Esophagus squamous epithelium (tissue), 5 donors: ENCODE measurements at places on chromosomes 3 and 15.

GRCh38 chr3:138135146-138135832 lies 3.1 kb upstream of the A4GNT start:
- DNase-seq, result no peak

DNA sequence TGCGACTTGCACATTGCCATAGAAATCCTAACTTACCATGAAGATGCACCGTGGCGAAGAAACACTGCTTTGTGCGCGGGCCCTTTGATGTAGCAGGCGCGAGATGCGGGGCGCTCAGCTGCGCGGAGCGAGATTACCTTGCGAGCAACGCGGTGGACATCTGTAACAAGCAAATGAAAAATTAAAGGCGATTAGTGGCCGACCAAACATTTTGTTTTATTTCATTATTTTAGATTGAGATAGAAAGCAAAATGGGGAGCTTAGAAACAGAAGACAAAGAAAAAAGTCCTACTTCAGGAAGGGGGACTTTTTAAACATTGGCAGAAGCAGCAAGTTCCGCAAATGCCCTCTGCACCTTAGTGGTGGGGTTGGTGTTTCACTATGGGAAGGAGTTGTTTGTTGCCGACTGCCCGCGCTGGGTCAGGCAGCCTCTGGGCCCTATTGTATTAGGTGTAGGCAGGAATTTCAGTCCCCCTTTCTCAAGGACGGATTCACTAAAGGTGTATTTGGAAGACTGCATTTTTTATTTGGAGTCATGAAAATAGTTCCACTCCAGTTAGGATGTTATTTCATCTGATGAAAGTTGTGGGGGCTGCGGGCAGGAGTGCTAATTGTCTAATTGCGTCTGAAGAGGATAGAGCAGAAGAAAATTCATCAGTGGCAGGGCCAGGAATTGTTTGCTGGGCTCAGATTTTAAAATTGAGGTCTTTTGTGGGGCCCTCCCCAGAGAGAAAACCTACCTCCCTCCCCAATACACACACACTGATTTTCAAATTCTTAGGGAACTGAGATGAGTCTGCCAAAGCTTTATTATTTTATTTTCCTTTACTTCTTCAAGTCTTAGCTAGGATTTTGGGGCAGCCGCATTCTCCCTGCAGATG lies 17.4 kb downstream of the ZIC4 start:
- DNase-seq, result no peak

- no peak for DNase-seq
Observed at GRCh38 chr15:87757084-87757483, 499.5 kb downstream of the NTRK3 start.

- no peak for DNase-seq
Observed at GRCh38 chr3:36677331-36678007, 86.9 kb downstream of the DCLK3 start.

DNA sequence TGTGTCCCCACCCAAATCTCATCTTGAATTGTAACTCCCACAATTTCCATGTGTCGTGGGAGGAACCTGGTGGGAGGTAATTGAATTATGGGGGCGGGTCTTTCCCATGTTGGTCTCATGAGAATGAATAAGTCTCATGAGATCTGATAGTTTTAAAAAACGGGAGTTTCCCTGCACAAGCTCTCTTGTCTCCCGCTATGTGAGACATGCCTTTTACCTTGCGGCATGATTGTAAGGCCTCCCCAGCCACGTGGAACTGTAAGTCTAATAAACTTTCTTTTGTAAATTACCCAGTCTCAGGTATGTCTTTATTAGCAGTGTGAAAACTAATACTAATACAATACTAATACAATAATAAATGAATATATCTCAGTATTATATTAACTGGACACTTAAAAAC lies 9.9 kb upstream of the YEATS2 start:
- DNase-seq, result no peak
